ENCODE measurements at places on chromosomes 1 and 21.

DNA sequence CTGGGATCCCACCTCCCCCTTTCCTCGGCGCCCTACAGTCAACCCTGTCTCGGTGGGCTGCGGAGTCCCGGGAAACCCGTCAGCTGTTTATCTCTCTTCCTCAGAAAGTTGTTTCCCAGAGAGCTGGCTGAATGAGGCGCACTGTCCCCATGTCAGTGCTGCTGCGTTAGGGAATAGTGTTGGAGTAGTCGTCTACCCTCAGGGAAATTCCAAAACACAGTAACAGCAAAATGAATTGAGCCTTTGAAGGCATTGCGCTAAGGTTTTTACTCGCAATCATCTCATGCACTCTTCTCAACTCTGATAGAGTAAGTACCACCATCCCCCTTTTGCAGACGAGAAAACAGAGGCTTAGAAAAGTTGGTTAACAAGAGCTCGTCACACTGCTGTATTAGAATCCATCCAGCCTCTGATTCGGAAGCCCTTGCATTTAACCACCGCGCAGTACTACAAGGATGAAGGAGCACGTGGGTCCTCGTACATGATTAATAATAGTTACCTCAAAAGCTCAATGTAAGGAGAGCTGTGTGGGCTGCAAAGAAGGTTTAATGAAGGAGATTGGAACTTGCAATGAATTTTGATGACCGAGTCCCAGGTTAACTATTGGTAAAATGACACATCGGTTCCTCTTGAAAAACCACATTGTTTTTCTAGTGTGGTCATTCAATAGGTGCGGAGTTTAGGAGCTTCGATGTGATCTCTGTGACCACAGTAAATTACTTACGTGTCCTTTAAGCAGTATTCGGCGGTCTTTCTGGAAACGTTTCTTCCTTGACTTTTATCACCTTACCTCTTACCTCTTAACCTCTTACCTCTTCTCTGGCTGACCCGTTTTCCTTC lies 788 bp upstream of the EDEM3 start:
- peak; percentile 52 for DNase-seq

DNA sequence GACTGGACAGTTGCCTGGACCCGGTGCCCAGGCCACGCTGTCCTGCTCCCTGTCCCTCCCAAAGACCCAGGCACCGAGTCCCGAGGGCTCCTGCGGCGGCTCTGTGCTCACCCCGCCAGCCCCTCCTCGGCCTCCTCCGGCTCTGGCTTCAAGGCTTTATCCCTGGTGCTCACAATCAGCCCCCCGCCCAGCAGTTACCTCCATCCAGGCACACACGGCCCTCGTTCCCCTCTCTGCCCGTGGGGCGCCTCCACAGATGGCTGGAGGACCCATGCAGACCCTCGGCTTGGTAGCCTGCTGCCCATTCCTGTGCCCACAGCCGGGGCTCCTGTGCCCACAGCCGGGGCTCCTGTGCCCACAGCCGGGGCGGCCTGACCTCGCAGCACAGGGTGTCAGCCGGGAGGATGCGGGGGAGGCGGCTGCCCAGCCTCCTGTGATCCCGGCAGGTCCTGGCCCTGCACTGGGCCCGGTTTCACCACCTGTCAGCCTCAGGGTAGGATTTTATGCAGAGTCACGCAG lies 52.3 kb upstream of the COL18A1 start:
- no peak for DNase-seq

DNA sequence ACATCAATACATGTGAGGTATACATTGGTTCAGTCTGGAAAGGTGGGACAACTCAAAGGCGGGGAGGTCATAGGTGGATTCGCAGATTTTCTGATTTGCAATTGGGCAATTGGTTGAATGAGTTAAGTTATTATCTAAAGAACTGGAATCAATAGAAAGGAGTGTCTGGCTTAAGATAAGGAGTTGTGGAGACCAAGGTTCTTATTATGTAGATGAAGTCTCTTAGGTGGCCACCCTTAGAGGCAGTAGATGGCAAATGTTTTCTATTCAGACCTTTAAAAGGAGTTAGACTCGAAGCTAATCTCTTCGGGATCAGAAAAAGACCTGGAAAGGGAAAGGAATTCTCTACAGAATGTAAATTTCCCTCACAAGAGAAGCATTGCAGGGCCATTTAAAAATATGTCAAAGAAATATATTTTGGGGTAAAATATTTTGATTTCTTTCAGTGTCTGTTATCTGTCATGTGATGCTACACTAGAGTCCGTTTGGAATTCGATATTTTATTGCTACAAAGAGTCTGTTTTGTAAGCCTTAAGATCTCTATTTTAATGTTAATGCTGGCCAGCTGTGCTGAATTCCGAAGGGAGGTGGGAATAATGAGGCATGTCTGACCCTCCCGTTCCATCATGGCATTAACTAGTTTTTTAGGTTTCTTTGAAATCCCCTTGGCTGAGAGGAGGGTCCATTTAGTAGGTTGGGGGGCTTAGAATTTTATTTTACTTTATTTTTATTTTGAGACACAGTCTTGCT lies 265.1 kb downstream of the PTPRU start:
- DNase-seq: no peak

GRCh38 chr1:247906504-247907047 lies 11.2 kb downstream of the OR2W3 start:
- DNase-seq: peak; percentile 46

- DNase-seq: no peak
These were observed 292.2 kb downstream of the NTNG1 start for GRCh38 chr1:107433068-107433467.

DNA sequence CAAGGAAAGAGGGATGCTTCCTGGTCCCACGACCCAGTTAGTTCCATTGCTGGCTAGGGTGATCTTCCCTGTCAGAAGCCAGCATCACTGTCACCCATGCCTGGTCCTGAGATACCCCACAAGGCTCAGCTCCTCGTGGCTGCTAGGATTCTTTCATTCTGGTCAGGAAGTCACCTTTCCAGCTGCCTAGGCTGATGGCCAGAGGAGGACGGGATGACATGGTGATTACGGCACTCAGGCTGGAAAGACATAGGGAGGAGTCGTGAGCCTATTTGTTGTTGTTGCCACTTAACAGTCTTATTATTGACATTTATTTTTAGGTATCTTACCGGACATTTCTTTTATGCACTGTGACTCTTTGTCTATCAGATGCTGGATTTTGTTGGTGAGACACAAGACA lies 20.0 kb upstream of the MAPKAPK2 start:
- no peak for DNase-seq

DNA sequence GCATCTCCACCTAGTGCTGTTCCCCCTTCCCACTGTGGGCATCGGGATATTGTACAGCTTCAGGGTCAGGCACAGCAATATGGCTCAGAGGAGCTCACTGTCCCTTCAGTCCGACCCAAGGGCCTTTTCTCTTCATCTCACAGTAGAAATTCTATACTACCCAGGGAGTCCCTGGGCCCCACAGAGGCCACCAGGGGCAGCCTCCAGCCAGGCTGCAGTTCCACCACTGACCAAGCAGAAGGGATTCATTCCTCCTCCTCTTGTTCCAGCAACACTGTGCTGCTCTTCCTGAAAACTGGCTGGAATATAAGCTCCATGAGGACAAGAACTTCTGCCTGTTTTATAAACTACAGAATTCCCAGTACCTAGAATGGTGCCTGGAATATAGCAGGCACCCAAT lies 70.5 kb downstream of the CD34 start:
- no peak for DNase-seq

DNA sequence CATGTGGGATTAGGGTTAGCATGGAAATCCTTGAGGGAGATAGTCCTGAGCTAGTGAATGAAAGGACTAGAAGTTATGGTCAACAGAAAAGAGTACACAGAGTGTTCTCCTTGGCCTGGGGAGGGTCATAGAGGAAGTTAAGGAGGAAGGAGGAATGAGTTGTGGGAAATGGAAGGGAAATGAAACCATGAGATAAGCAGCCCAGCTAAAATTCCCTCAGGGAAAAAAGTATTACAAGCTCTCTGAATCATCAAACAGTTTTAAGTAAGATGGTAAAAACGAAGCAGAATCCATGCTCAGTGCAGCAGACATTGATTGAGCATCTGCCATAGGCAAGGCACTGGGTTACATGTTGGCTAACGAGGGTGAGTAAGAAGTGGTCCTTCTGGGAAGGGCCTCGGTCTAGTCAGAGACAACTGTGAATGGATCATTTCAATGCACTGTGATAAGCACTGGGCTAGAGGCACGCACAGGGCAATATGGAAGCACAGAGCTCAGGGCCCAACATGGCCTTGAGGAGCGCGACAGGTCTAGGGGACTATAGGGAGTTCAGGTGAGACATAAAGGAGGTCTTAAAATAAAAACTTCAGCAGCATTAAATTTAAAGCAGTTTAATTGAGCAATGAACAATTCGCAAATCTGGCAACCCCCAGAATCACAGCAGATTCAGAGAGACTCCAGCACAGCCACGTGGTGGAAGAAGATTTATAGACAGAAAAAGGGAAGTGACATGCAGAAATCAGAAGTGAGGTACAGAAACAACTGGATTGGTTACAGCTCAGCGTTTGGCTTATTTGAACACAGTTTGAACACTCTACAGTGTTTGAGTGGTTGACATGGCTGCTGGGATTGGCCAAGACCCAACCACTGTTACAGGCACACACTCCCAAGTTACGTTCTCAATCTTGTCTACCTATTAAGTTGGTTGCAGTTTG lies 219.5 kb downstream of the HLX start:
- peak; percentile 14 for DNase-seq

GRCh38 chr1:61491497-61491896 lies 233.4 kb downstream of the TM2D1 start:
- DNase-seq: no peak

GRCh38 chr1:216596281-216596862 lies 126.9 kb downstream of the ESRRG start:
- DNase-seq: no peak

DNA sequence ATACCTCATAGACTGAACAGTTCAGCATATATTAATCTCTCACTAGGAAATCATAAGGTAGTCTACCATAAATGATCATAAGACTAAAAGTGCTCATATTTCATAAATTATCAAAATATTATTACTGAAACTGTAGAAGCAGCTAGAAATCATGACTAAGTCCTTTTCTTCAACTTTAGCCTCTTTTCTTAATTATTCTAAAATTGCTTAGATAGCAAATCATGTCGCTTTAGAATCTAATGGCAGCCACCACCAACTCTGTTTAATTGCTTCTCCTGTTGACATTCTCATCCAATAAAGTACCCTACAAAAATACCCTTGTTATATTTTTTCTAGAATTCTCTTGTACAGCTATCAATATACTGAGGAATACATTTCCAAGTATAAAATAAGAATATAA lies 102.9 kb downstream of the DENND1B start:
- DNase-seq: no peak

- no peak for DNase-seq
These were observed 10.7 kb downstream of the TIE1 start for GRCh38 chr1:43311521-43311920.

DNA sequence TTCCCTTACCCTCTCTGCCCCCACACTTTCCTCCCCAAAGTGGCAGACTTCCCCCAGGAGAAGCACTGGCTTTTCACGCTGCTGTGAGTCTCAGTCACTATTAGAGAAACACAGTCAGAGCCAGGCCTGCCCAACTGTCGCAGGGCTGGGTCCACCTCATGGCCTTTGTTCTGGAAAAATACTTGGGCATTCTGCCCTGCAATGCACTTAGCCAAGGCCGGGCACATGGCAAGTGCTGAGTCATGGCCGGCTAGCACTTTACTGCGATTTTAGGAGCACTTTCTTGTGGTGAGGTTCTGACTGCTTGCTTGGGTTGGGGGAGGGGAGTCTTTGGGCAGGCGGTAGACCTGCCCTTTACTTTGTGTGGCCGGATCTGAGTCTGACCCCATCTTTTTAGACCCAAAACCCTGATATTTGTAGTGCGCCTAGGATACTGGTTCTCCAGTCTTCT lies 7.7 kb downstream of the EPHX1 start:
- DNase-seq: peak; percentile 73

DNA sequence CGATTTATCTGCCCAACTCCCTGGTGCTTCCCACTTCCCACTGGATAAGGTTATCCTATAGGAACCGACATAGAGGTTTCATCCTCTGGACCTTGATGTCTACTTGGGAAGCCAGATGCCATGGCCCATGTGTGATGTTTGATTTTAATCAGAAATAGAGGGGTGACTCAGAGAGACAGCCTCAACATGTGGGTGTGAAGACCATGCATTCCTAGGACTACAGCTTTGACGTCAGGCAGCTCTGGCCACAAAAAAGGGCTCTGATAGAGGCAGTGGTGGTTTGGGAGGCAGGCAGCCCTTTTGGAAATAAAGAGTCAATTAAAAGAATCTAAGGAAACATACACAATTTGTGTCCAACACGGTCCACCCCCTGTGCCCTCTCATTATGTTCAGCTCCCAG lies 5.2 kb upstream of the SH2D2A start:
- no peak for DNase-seq

DNA sequence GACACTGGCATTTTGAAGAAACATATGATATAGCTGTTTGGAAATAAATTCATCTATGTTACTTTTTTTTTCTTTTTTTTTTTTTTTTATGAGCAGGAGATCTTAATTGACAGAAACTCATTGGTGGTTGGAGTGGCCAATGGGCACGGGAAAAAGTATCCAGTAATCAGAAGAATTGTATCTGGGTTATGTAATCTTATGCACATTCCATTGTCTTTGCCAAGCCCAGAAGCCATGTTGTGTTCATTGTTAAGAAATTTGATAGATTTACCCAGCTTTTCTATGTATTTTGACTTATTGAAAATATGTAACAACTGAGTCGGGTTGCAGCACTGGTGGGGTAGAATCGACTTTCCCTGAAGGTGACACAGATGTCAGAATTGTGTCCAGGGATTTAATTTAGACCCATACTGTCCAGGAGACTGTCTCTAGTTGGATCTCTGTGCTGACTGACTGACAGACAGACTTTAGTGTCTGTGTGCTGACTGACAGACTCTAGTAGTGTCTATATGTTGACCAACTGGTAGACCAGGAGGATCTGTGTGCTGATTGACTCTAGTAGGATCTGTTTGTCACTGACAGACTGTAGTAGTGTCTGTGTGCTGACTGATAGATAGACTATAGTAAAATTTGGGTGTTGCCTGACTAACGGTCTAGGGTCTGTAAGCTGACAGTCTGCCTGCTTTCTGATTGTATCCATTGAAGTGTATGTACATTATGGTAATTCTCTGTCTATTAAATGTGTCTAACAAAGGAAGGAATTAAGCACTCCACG lies 12.3 kb upstream of the C4BPB start:
- DNase-seq: peak; percentile 37

- DNase-seq: no peak
These were observed 184.3 kb downstream of the NEGR1 start for GRCh38 chr1:72097851-72098570.

DNA sequence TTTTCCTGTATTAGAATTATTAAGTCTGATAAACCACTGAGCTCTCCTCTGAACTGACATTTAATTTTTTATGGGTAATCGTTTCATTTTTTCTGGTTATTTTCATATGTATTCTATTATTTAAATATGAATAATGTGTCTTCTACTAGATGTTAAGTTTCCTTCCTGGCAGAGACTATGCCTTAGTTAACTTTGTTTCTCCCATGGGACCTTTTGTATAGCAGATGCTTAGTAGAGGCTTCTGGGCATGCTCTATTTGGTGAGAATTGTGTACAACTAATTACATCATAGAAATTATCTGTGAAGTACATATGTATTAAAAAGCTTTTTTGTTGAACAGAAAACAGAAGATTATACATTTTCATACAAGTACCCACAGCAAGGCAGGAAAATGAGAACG lies 23.4 kb downstream of the CTBS start:
- DNase-seq: no peak

GRCh38 chr1:17539477-17540254 lies at the start of gene ARHGEF10L:
ARHGEF10L (plus strand) TSS chr1:17539698; CDS start chr1:17580596, 40,898 bp downstream.
- no peak for DNase-seq

- no peak for DNase-seq
These were observed 127.2 kb upstream of the GREM2 start for GRCh38 chr1:240739139-240739538.
